NCI-H524 treated with DMSO at 0.1 percent for 48 hours (cell line): ENCODE measurements at places on chromosomes 4 and X.

DNA sequence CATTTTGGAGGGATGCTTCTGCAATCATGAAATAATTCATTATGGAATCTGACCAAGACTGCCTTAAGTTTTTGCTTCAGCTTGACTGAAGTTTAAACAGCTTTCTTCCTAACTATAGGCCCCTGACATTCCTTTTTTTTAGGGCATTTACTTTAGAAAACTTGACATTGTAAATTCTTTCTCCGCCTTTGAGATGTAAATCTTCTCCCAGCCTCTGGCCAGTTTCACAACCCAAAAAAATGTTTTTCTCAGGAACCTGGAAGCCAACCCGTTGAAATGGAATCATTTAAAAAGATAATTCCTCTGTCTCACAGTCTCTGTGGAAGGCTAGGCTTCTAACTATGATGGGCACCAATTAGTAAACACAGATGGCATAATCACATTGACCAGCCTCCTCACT, 710.4 kb upstream of the PABPC4L start:
- no peak for DNase-seq

DNA sequence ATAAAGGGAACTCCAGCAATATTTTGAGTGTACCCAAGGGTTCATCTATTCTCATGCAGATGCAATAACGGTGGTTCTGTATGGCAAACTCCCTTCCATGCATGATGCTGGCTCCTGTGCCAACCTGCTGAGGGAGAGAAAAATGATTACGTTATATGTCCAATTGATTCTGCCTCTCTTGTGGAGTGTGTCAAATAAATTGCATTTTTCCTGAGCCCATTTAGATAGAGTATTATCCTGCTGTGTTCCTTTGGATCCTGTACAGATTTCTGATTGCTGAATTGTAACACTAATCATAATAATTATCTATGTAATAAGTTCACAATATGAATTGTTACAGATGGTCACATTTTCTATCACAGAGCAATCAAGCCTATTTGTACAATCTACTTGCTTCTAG, 821.7 kb downstream of the C4orf33 start:
- no peak for DNase-seq

- DNase-seq: no peak
Measured at GRCh38 chrX:11319806-11320520, 26.8 kb downstream of the AMELX start.

GRCh38 chr4:125091-125771, 930 bp downstream of the ZNF718 start:
- DNase-seq: no peak

GRCh38 chr4:141802333-141802732, 165.9 kb downstream of the IL15 start:
- no peak for DNase-seq

- no peak for DNase-seq
Measured at GRCh38 chr4:71020611-71021010, 27.2 kb downstream of the DCK start.

DNA sequence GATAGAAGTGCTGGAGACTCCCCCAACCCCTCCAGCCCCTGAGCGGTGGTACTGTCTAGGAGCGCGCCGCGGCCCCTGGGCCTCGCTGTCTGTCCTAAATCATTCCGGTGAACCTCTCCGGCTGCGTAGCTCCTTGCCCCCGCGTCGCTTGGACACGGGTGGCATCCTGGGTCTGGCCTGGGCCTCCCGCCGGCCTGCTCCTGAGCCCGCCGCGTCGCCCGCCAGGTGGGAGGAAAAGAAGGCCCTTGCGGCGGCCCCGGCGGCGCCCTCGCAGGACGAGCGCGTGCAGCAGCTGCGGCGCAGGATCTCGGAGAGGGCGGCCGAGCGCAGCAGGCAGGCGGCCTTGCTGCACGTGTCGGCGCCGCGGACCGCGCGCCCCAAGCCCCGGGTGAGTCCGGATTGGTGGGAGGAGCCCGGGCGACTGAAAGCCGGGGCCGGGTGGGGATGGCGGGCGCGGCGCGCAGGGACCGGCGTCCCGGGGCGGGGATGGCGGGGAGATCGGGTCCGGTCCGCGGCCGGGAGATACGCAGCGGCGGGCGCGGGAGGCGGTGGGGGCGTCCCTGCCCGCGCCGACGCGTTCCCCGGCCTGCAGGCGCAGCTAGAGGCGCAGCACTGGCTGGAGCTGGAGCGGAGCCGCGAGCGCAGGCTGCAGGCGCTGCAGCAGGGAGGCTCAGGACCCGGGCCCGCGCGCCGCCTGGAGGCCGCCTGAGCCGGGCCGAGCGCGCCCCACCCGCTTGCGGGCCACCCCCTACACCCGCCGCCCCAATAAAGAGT, 6.5 kb upstream of the RNF4 start:
- DNase-seq: peak; percentile 8
